ENCODE measurements at places on chromosomes 3 and 15.

GRCh38 chr15:77974098-77974414, 103.5 kb downstream of the TBC1D2B start:
- no peak for DNase-seq

GRCh38 chr3:21705769-21706168, 45.2 kb downstream of the ZNF385D start:
- no peak for DNase-seq

- DNase-seq = no peak
Measured at GRCh38 chr3:134397755-134398154, 23.5 kb upstream of the AMOTL2 start.

GRCh38 chr3:34948517-34948916, 690.8 kb upstream of the ARPP21 start:
- DNase-seq = no peak

DNA sequence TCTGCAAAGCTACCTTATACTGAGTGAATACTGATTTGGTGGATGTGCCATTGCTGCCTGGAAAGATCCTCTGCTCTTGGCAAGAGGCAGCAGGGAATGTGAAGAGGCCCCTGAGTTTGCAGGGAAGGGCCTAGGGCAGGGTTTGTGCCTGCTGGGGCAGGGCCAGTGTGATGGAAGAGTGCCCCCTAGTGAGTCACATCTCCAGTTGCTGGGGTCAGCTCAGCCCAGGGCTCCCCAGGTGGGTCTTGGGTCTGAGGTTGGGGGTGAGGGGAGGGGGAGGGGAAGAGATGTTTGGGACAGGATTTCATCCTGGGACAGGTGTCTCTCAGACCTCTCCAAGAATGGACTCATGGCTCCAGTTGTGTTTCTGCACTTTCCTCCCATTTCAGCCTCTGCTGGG, 4.1 kb upstream of the AMOTL2 start:
- DNase-seq = peak; percentile 50

DNA sequence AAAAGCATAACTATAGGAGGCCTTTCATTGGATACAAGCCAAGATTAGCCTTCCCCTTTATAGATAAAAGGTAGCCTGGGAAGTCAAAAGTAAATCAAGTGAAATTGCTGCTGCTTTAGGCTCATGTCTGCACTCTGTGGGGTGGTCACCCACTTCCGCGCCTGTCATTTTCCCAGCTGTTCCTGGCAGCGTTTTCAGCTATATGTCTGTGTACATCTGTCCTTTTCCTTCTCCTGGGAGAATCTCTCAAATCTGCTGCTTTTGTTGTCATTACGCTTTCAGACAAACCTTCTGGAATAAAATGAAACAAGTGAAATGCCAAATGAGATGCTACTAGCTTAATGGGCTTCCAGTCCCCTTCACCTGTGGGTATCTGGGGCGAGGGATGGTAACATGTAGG, 211.8 kb downstream of the MCTP2 start:
- DNase-seq = no peak
